ENCODE measurements at places on chromosomes 3 and 15. TPM values are rescaled to one million over a fixed set of nuclear protein-coding genes. Genes with fewer than 3 reads are reported as not detected.

The TMEM42 gene
- total RNA-seq, result 16.1 TPM

The DGKG gene
- total RNA-seq, result 11.6 TPM

The CDHR4 gene
- not detected for total RNA-seq

The GABPB1 gene
- total RNA-seq, result 27.8 TPM

The GXYLT2 gene
- total RNA-seq, result 25.8 TPM

The CPLX3 gene
- total RNA-seq, result not detected

The CACNA2D2 gene
- 7.8 TPM for total RNA-seq

The SUMF1 gene
- total RNA-seq, result 49.6 TPM

The SH2D7 gene
- not detected for total RNA-seq

The GATA2 gene
- 23.9 TPM for total RNA-seq

The IMPG2 gene
- 0.53 TPM for total RNA-seq

The OR5K2 gene
- not detected for total RNA-seq

The GOLGA6A gene
- total RNA-seq, result not detected

Data from type B pancreatic cell (in vitro differentiated cells).